Activated CD4-positive, alpha-beta T cell treated with anti-CD3 and anti-CD28 coated beads for 4 hours (primary cell): ENCODE measurements at places on chromosomes 3 and 15.

- no peak for DNase-seq
Measured at GRCh38 chr3:120177151-120177550, 82.9 kb upstream of the GSK3B start.

DNA sequence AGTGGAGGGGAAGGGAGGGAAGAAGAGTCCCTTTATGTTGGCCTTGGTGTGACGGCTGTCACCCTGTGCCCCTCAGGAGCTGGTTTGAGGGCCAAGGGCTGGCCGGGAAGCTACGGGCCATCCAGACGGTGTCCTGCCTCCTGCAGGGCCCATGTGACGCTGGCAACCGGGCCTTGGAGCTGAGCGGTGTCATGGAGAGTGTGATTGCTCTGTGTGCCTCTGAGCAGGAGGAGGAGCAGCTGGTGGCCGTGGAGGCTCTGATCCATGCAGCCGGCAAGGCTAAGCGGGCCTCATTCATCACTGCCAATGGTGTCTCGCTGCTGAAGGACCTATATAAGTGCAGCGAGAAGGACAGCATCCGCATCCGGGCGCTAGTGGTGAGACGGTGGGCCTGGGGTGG is 8.1 kb upstream of the RCCD1 start:
- no peak for DNase-seq

DNA sequence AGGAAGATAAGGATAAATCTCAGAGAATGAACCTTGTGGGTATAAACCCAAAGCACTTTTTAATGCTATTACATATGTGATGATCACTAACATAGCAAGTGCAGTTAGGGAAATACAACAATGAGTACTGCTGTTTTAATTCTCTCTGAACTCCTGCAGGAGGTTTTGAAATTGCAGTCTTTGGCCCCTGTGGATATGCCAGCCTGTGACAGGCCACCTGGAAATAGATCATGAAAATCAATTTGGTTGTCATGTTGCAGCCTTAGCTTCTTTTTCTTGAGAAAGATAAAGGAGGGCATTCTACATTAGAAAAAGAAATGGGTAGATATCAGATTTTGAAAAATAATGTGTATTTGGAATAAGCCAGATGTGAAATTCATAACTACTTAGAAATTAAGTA is 103.6 kb downstream of the RSRC1 start:
- no peak for DNase-seq

DNA sequence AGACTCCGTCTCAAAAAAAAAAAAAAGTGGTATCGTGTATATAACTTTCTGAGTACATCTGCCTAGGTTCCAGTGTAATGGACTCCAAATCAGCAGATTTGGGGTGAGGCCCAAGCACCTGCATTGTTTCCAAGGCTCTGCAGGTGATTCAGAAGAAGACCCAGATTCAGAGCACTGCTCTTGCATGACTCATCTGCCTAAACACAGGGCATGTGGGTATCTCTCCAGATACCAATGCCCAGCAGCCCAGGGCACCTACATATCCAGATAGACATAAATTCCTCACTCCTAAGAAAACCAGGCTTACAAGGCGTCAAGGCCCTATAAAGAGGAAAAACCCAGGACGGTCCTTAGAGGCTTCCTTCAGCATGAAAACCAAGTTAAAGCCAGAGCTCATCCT is 24.3 kb downstream of the NDUFAF1 start:
- DNase-seq: no peak

- DNase-seq: no peak
Measured at GRCh38 chr3:195165790-195166189, 105.2 kb downstream of the XXYLT1 start.

GRCh38 chr3:16936233-16936632 is 51.5 kb downstream of the PLCL2 start:
- no peak for DNase-seq

DNA sequence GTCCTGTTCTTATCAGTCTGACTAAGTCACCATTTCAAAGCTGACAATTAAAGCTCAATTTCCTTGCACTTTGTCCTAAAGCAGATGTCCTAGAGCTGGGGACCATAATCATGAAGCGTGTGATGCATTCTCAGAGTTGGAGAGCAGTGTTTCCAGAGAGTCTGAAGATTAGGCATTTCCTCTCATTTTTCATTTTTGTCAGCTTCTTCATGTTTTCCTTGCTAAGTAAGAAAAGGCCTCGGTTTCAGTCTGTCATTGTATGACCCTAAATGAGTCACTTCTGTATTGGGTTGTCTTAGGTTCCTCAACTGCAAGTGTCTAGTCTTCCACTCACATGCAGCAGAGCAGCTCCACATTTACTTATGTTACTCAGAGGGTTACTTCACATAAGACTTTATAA is 257.2 kb upstream of the TPRG1 start:
- no peak for DNase-seq

- no peak for DNase-seq
Measured at GRCh38 chr3:100915706-100916495, 77.3 kb downstream of the ABI3BP start.

GRCh38 chr3:40237889-40238571 is 71.5 kb upstream of the EIF1B start:
- no peak for DNase-seq

- no peak for DNase-seq
Measured at GRCh38 chr3:172087602-172088580, 48.5 kb downstream of the FNDC3B start.

GRCh38 chr15:43966646-43967045 is 139.8 kb downstream of the WDR76 start:
- DNase-seq: no peak

- no peak for DNase-seq
Measured at GRCh38 chr15:77173487-77173886, 102.6 kb upstream of the TSPAN3 start.

- DNase-seq: no peak
Measured at GRCh38 chr3:312160-312733, 115.7 kb downstream of the CHL1 start.

DNA sequence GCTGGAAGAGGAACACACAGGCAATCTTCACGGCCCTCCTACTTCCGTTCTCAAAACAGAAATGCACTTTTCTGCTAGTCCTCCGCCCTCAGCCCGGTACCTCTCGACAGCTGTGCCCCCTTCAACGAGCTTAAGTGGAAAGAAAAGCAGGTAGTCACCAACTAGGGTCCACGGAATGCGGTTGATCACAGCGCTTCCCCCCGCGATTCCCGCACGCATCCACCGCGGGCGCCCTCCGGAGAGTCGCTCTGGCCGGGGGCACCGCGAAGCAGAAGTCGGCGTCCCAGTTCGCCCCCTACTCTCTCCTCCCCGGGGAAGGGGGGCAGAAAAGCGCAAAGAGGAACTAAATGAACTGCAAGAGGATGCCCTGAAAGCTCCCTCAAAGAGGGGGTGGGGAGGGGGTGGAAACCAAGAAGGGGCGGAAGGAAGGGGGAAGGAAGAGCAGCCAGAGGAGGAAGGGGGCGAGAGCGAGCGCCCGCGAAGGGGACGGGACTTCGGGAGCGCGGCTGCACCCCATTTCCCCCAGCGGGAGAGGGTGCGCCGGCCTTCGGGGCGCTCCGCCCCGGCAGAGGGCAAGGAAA is 738 bp downstream of the ACAP2 start:
- DNase-seq: peak; percentile 47

GRCh38 chr3:464255-464654 is 267.7 kb downstream of the CHL1 start:
- DNase-seq: no peak

- DNase-seq: no peak
Measured at GRCh38 chr3:139715166-139715565, 37.4 kb upstream of the NMNAT3 start.

DNA sequence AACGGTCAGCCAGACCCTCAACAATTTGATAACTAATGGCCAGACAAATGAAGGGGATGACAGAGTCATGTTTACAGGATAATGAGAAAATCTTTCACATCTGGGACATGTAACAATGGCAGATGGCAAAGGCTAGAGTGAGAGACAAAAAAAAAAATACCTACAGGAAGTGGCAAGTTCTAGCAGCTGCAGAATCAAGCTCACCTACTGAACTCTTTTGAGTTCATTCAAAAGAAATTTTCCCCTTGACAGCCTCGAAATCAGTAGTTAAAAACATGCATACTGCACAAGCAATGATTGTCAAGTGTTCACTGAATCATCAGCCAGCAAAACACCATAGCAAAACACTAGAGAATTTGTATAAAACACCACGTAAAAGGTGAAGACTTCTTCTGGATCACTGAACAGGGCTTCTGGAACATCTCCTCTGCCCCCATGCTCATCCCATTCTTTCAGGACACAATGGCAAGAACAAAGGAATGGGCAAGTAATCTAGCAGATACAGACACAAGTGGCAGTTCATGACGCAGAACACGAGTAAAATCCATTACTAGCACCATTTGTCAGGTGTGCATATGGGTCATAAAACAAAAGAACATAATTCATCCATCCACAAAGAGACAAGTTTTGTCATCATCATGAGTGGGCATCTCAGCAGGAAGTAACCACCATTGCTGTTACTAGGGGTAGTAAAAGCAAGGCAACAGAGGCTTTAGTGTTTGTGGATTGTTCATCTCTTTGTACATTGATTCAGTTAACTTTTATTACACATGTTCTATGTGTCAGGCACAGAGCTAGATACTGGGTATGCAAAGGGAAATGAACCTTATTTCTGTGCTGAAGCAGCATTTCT is 13.8 kb upstream of the KCNMB2 start:
- no peak for DNase-seq

DNA sequence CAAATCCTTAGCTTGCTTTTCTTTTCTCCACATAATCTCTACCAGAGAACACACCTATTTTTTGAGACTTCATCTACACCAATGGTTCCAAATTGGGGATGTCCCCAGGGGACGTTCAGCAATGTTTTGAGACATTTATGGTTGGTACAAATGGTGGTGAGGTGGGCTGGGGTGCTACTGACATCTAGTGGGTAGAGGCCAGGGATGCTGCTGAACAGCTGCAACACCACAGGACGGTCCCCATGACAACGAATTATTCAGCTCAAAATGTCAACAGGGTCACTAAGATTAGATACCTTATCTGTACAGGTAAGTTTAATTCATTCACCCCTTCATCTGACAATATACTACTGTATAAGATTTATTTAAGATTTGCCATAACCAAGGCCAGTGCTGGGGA is 14.4 kb downstream of the GK5 start:
- no peak for DNase-seq

DNA sequence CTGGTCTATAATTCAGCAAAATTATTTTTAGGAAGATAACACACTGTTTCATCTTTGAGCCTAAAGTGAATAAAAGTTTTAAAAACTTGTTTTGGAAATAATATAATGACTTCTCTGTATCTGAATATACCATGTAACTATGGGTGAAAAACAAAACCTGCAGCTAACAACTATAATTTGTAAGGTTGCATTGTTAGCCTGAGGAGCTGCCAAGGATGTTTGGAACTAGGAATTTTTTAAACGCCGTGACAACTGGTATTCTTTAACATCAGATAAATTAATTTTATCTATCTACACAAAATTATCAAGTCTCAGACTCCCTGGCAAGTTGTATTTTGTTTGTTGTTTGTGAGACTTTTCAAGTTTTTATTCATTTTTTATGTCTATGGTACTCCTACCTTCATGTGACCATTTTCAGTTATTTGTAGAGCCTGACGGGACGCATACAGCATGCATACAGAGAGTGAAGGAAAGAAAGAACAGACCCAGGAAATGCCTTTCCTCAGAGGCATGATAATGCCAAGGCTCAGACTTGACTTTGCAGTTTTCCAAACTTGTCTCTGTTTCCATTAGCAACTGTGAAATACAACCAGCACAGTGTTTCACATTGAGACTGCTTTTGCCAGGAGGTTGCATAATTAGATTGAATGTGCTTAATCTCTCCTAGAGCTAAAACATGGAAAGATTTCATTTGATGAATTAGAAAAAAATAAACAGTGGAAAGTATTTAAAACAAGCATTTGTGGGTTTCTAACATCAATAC is 60.8 kb upstream of the ARHGEF26 start:
- DNase-seq: no peak

GRCh38 chr3:14517601-14518431 is 22.3 kb downstream of the GRIP2 start:
- no peak for DNase-seq

GRCh38 chr3:160735826-160736225 is 20.2 kb upstream of the PPM1L start:
- no peak for DNase-seq

DNA sequence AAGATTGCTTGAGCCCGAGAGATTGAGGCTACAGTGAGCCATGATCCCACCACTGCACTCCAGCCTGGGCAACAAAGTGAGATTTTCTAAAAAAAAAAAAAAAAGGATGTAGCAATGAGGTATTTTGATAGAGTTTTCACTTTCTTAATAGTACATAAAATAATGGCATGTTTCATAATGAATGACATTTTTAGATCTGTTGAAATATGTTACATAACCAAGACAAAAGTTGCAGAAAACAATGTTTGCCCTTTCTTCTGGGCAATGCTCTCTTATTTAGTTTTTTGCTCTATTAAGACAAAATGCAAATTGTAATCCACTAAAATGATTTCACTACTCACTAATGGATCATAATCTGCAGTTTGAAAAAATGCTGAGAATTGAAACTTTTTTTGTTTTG is 4.4 kb upstream of the MAPK6 start:
- no peak for DNase-seq

DNA sequence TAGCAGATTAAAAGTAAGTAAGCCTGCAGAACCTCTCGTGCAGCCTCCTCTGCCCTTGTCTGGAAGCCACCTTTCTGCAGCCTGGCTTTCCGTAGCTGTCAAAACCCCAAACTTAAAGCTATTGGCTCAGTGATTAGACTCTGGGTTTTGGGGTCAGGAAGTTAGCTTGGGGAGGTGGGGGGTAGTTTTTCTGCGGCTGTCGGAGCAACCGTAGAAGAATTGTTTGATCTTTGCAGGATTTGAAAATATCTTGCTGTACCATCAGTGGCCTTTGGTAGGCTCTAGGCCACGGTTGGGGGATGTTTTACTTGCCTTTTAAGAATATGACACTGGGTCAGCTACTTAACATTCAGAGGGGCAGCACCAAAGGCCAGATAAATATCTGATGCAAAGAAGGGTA is 88.4 kb upstream of the RASGRP1 start:
- DNase-seq: peak; percentile 46

- DNase-seq: no peak
Measured at GRCh38 chr15:30043211-30043655, 39.5 kb upstream of the GOLGA8J start.

GRCh38 chr3:125154800-125155269 is 57.7 kb downstream of the SLC12A8 start:
- peak; percentile 25 for DNase-seq

DNA sequence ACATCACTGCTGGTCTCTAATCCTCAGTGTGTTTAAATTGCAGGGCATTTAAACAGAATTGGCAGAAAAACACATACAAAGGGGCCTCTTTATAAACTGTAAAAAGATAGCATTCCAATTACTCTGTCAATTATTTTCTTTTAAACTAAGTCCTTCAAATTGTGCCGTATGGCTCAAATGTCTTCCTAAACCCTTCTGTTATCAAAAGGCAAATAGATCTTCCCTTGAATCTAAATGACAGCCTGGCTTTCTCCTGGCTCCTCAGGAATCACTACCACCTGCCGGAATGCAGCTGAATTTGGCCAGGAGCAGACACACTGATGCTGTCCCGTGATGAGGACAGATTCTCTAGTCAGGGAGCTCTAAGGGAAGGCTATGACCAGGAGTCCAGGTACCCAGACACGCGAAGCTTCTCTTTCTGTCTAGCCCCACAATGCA is 85.6 kb downstream of the IGF2BP2 start:
- no peak for DNase-seq

GRCh38 chr15:73424506-73424905 is 18.5 kb upstream of the REC114 start:
- no peak for DNase-seq

GRCh38 chr3:135558906-135559305 is 406.6 kb upstream of the PPP2R3A start:
- no peak for DNase-seq

GRCh38 chr3:42895580-42895868 is 10.4 kb upstream of the ZNF662 start:
- DNase-seq: no peak
